Endothelial cell of umbilical vein (primary cell): ENCODE measurements at places on chromosomes 2 and 18. TPM values are rescaled to one million over a fixed set of nuclear protein-coding genes. Genes with fewer than 3 reads are reported as not detected.

Gene SPR
- total RNA-seq: 26.3 and 27.6 TPM in 2 replicates

Gene FRZB
- 0.09 TPM in 1 of 2 replicates, not detected in the other for total RNA-seq

Gene IL1R2
- total RNA-seq: not detected in 2 replicates

Gene ELOA2
- total RNA-seq: not detected in 2 replicates
